Activated CD8-positive, alpha-beta memory T cell treated with anti-CD3 and anti-CD28 coated beads for 1 hour (primary cell): ENCODE measurements at places on chromosomes 2 and 18.

DNA sequence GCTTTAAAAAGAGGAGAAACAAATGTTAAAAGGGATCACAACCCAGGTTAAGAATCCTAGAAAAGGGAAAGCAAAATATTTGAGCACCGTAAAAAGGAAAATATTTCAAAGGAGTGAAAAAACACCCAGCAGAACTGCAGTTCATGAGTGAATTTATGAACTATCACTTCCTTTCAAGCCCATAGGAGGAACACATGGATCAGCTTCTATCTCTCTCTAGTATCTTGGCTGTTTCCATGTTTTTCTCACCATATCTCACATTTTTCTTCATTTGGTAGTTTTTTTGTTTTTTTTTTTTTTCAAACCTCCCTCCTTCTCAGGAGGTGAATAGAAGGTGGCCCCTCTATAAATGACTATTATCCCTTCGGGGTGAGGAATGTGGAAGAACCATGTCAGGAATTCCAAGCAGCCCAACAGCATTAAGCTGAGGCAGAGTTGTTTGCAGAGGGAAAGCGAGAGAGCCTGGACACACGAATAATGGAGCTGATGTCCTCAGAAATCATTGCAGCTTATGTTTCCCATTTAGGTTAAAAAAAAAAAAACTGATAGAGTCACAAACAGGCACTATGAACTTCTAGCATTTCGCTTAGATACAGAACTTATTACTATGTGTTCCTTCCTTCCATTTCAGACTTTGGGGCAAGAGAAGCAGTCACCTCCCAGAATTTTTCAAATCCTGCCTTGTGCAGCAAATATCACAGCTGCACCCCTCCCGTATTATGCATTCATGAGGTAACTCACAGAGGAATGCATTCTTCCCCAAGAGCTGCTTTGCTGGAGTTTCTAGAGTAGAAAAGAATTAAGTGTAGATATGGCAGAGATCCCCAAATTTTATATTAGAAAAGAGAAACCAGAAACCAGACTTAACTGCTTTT is 315.6 kb downstream of the IRS1 start:
- no peak for DNase-seq

DNA sequence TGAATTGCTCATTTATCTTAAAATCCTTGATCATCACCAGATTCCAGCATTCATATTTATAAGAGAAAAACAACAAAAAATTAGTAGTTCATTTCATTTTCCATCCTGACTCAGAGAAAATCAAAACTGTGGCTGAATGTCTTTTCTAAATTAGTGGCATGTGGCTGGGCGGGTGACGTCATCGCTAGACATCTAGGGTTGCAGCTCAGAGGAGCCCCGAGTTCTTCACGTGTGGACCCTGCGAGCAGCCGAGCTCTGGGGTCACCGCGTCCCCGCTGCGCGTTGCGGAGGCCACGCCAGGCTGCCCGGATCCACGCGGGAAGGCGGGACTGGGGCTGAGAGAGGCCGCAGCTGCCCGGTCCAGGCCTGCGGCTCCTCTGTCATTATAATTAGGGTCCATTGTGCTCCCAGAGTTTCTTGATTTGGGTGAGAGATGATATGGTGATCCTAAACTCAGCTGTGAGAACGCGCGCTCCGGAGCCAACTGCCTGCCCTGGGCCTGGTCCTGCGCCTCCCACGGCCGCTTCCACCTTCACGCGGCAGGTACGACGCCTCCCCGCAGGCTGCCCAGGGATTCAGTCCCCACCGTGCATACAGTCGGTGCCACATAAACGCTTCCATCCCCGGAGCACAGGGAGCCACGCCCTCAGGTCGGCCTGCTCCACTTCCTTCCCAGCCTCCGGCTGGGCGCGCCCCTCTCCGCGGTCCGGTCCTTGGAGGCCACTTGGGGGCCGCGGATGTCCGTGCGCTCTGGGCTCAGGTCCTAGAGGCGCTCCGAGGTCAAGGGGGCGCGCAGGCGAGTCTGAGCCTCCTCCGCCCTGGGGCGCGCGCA is 56.5 kb downstream of the TMEM18 start:
- DNase-seq, result no peak

DNA sequence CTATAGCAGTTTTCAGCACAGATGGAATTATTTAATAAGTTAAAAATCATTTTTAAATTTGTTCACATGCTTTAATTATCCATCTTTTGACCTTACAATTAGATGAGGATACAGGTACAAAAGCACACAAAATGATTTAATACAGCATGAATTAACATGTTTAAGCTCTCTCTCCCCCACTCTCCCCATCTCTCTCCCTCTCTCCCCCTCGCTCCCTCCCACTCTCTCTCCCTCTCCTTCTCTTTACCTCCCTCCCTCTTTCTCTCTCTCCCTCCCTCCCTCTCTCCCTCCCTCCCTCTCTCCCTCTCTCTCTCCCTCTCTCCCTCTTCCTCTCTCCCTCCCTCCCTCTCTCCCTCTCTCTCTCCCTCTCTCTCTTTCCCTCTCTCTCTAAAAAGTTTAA is 7.6 kb downstream of the NBAS start:
- DNase-seq, result no peak

DNA sequence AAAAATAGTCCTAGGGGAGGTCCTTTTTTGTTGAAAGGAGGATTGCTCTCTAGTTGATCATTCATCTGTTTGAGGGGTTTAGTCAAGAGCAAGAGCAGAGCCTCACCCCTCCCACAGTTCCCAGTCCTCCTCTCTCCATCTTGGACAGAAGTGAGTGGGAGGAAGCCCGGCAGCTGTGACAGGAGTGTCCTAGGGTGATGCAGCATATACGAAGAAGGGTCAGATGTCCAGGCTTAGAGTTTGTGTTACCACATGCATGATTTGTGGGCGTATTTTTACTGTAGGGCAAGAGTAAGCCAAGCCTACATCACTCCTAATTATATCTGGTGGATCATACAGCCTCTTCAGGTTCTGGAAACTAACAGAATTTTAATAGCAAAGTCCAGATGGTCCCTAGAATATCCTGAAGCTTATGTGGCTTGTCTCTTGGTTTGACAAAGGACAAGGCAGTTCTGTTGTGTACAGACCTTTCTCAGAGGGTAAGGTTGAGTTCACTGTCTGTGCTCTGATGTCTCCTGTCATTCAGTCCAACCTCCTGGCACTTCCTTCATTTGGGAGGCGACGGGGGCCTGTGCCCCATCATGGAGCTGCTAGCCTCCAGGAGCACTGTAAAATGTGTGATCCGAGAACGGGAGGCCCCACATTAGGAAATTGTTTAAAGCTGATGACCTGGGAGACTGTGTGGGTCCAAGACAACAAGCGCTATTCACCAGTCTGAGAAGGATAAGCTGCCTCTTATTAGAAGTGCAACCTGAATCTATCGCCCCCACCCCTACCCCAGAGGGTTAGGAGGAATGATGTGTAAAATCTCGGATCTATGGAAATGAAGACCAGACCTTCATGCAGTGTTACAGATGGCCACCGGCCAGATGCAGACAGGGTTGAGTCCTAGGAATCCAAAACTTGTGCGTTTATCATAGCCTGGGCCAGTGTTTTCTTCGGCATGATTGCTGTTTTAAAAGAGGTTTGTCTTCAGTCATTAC is 6.9 kb downstream of the CEP68 start:
- no peak for DNase-seq
